ENCODE measurements at places on chromosomes 1 and 21. TPM values are rescaled to one million over a fixed set of nuclear protein-coding genes. Genes with fewer than 3 reads are reported as not detected.

CD247 gene
- not detected for total RNA-seq

KIF17 gene
- 1.5 TPM for total RNA-seq

TRIM46 gene
- 6.0 TPM for total RNA-seq

LCE1D gene
- not detected for total RNA-seq

CFHR4 gene
- total RNA-seq = not detected

ATP5PO gene
- 115 TPM for total RNA-seq
